B cell (primary cell): ENCODE measurements at places on chromosomes 3 and 15.
A peak's percentile ranks its signal among the peaks of the same experiment; 100 is the strongest.

DNA sequence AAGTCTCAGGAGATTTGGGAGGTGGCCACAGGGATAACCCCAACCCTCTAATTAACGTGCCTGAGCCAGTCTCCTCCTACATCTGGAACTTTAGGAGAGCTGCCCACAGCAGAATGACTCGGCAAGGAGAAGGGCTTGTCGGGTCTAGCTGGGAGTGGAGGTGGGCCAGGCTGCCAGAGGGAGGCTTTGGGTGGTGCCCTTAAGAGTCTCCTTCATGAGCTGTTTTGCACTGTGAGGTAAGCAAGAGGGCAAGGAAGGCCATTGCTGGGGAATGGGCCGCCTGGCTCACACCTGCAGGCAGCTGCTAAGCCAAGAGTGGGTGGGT, 3.6 kb upstream of the TNK2 start:
- DNase-seq = no peak

DNA sequence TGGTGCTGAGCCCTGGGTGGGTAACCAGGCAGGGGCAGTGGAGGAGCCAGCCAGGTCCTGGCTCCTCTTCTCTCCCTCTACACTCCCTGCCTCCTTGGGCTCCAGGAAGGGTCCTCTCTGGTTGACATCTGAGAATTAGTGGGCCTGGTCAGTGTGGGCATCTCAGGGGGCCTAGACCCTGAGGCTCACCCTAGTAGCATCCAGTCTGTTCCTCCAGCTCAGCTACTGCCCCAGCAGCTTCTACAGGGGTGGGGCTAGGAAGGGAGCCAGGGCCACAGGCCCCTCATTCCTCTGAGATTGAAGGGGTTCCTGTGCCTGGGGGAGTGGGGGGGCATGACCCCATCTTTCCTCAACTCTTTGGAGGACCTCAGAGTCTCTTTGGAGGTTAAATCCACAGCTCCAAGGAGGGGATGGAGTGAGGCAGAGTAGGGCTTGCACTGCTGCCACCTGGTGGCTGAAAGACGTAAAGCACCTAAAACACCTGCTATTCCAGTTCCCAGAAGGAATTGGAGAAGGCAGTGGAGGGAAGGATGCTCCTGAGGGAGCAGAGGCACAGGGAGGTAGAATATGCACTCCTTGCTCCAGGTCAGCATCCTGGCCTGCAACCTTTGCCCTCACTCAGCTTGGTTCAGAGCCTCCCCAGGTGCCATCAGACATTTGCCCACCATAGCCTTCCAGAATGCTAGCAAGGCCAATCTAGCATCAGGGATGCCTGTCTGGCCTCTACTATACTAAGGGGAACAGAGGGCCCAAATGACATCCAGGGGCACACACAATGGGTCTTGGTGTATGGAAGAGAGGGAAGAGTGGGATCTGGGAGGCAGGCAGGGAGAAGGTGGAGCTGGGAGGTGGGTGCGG, 25.1 kb downstream of the C3orf18 start:
- DNase-seq = peak; percentile 73

GRCh38 chr3:54303517-54304375, 181.4 kb downstream of the CACNA2D3 start:
- no peak for DNase-seq

DNA sequence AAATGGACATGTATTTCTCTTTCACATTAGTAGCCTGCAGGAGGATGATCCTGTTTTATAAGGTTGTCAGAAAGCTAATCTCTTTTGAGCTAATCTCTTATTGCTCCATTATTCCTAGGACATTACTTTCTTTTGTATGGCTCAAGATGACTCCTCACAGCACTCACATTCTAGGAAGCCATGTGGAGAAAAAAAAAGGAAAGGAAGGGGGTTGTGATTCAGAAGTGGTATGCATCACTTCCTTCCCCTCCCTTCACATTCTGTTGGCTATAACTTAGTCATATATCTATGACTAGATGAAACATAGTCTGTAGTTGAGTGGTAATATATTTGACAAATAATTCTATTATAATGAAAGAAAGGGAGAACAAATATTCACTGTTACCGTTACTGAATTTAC, 168.8 kb upstream of the TTC14 start:
- no peak for DNase-seq

DNA sequence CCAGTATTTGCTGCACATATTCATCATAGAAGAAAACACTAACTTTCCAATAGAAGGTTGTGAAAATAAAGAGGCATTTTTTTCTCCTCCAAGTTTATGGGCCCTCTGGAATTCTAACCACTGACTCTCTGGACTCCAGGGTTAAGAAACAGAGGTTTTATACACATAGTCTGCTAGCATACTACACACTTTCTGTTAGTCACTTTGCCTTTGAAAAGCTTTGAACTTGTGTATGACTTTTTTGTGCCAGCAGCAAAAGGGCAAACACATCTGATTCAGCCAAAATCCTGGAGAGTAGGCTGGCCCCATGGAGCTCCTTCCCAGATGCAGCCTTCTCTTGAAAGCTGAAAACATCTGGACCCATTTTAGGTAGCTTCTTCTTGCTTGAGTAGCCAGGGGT, 6.2 kb downstream of the ZIC4 start:
- no peak for DNase-seq

- DNase-seq = peak; percentile 63
Measured at GRCh38 chr15:74403991-74404563, 29.7 kb downstream of the SEMA7A start.

DNA sequence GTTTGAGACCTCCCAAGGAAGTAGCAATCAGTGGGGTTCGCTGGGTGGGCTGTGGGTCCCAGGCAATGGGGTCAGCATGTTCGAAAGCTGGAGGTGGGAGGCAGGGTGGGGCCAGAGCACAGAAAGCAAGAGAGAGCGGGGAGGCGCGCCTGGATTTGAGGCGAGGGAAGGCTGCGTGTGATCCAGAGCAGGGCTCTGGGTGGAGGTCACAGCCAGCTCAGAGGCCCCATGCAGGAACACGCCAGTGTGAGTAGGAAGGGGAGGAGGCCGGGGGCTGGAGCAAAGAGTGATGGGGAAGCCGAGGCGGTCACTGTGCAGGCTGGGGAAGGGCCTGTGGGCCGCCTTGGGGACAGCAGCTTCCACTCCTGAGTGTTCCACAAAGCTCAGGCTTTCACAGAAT, 8.8 kb downstream of the DNAJB8 start:
- no peak for DNase-seq

- DNase-seq = no peak
Measured at GRCh38 chr3:165170236-165170635, 25.9 kb downstream of the SLITRK3 start.
